ENCODE measurements at places on chromosomes 4 and X.

- ATAC-seq = no peak
These were observed 15.0 kb upstream of the RAI2 start for GRCh38 chrX:17876135-17876534.

DNA sequence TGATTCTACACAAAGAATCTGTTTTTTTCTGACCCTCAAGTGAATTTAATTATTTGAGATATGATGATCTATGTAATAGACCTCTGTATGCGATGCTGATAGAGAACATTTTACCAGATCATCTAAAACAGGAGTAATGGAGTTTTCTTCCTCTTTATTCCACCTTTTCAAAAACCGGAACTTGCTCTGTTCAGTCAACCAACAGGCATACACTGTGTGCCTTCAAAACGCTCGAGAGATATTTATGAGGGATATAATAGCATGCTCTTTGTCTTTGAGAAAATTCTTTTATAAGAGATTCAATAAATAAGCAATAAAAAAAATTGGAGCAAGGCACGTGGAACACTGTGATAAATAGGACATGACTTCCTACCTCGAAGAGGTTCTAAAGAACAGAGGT, 2.0 kb downstream of the NYX start:
- no peak for ATAC-seq

DNA sequence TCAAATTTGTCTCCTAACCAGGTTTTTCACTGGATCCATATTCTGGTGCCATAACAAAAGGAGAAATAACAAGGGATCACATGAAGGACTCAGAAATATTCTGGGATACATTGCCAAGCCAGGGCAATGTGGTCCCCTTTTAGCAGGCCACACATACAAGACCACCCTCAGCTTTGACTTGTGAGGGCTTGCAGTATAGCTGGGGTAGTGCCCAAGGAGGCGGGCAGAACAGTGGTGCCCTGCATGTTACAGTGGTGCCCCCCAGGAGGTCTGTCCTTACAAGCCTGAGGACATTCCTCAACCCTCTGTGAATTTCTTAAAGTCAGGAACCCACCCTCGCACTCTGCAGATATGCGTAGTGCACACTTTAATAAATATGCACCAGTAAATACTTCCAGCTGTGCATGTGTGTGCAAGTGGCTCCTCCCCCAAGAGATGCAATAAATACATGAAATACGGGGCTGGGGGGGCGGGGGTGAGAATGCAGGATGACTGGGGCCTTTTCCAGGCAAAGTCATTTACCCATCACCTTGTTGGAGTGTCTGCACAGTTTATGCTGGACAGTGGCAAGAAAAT, 34.4 kb upstream of the TBL1X start:
- no peak for ATAC-seq

DNA sequence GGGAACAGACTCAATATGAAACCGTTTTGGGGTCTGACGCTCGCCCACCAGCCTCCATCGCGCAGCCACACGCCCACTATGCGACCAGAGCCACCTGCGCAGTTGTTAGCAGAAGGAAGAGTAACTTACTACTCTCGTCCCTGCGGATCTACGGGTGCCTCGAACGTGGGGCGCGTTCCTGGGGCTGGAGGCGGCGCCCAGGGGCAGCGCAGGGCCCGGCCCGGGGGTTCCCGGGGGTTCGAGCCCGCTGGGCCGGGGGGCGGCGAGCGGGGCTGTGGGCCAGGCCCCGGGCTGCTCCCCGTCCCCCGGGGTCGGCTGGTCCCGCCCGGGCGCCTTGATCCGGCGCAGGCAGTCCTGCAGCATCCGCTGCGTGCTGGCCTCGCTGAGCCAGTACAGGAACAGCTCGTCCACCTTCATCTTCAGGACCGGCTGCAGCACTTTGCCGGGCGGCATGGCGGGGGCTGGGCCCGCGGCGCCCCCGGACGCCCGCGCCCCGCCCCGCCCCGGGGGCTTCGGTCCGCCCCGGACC, 404 bp downstream of the PPP2R3B start:
- peak; percentile 25 for ATAC-seq

DNA sequence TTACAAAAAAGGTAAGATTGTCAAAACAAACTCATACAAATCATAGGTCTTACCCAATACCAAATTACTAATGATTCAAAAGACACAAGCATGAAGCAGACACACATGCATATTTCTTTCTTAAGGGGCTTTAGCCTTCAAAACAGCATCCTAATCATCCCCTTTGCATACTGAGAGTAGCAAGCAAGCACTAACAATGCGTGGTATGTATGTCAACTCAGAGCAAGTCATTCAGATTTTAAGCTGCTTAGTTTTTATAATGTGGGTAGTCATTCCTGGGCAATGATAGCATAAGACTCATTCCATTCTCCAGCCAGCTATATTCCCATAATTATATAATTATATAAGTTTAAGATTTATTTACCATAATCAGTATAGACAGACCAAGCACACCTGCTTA, 219.6 kb downstream of the DKK2 start:
- no peak for ATAC-seq

DNA sequence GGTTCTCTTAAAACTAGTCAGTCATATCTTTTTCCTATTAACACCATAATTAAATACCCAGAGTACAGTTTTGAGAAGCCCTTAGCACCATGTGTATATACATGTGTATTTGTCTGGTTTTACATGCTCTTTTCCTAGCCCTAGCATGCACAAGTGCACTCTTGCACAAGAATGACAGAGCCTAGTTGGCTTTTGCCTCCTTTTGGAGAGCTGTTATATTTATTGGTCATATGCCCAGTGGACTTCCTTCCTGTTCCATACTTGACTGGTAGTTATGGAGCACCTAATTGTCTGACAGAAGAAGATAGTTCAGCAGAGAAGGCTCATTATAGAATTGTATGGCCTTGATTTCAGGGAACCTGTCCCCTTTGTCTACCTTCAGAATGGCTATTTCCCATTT, 155.6 kb downstream of the ARX start:
- no peak for ATAC-seq

DNA sequence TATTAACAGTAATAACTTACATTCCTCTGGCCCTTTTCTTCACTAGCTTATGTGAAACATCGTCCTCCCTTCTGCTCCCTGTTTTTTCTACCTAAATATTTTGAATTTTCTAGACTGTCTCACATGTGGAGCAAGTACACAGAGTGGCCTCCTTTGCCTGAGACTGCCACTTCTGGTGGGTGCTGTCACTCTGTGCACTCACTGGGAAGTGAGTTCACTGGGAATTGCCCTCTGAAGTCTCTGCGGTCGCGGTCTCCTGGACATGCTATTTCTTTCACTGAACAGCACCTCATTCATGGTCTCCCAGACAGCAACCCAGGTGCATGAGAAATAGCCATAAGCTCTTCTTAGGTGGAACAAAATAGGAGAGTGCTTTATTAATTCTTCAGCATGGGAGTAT, 1179.7 kb upstream of the ADGRL3 start:
- no peak for ATAC-seq

DNA sequence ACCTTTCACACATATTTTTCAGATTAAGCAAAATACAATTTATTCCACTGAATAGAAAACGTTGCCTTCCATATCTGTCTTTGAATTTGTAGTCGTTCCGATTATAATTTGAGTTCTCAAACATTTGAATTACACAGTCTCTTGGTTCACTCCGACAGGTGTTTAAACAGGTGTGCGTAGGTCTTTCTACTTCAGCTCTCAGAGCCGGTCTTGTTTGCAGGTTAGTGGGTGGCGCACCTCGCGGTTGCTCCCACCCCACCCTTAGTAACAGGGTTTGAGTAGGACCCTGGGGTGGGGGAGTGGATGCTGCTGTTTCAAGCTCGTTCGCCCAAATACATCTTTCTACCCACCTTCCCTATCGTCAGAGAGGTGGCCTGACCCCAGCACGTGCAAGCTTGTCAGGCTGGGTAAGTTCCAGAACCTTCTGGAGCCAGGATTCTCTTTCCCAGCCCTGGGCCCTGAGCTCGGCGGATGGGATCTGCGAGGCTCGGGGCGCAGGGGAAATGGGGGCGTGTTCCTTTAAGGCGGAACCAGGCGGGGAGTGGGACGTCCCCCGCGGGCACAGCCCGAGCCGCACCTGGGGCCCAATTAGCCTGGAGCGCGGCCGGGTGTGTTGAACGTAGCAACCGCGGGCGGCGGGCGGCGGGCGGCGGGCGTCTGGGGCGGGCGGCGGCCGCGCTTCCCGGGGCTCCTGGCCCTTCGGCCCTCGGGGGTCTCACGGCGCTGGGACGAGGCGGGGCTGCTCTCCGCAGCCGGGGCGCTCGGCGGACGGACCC, at the start of gene FAM149A:
FAM149A (plus strand) TSS at position 591 of the 776 bp plus-strand sequence.
- ATAC-seq = peak; percentile 83

DNA sequence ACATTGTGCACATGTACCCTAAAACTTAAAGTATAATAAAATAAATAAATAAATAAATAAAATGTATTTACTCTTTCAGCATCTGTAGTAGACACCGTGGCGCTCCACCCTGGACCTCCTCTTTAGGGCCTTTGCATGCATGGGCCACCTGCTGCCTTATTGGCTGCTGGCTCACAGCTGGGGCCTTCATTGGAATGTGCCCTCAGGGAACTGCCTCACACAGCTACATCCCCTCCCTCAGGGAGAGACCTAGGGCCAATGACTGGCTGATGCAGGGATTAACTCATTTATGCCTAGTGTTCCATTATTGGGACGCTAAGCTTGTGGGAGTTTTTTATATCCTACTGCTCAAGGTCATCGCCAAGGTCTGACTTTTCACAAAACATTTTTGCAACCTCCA, 302.9 kb upstream of the FTHL17 start:
- no peak for ATAC-seq

GRCh38 chrX:13272426-13272825, 47.4 kb downstream of the ATXN3L start:
- ATAC-seq = no peak

GRCh38 chr4:154073107-154073822, 284.4 kb upstream of the SFRP2 start:
- peak; percentile 72 for ATAC-seq

DNA sequence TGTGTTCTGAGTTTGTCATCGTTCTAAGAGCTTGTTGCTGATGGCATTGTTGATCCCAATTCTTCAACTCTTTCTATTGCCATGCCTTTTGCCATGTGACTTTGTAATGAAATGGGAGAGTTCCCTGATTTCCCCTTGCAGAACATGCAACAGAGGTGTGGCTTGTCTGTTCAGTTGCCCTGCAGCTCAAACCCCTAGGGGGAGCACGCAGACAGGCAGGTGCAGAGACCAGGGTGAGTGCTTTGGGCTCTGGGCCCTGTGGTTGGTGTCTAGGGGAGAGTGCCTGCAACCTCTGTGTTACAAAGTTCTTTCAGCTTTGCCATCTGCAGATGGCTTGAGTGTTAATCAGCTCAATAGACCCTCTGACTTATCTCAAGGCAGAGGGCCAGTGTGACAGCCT, 332.7 kb downstream of the MID1IP1 start:
- ATAC-seq = no peak

- no peak for ATAC-seq
These were observed 81.0 kb upstream of the ZDHHC15 start for GRCh38 chrX:75603833-75604232.

- no peak for ATAC-seq
These were observed 32.5 kb upstream of the TASL start for GRCh38 chrX:30610026-30610425.

DNA sequence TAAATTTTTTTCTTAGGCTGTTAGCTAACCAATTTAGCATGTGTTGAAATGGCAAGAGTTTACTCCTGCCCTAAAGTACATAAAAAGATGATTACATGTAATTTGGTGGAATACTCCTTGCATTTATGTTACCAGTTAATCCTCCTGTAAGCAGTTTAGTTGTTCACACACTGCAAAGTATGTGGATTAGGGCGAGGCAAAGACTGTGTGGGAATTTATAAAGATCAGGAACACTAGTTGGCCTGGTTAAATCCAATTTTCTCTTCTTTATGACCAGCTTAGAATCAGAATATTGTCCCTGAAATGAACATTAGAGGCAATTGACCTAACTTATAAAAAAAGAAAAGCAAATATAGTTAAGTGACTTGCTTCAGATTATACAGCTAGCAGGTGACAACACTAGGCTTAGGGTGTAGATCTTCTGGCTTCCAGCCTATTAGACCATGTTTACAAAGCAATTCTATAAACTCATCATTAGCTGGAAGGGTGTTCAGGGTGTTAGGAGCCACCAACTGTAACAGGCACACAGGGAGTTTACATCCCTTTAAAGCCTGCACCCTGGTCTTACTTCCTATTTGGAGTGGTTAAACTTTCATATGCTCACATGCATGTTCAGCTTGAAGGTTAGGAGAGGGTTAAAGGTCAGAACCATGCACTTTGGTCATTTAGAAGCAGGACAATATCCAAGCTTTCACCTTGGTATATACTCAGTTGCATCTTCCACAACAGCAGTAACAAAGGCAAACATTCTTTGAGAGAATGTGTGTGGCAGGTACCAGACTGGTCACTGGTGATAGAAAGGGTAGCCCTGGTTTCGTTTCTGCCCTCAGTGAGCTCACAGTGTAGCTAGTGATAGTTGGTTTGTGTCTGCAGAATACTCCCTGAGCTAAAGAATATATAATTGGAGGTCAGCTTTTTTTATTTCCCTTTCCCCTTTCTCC, 72.6 kb downstream of the GC start:
- no peak for ATAC-seq

DNA sequence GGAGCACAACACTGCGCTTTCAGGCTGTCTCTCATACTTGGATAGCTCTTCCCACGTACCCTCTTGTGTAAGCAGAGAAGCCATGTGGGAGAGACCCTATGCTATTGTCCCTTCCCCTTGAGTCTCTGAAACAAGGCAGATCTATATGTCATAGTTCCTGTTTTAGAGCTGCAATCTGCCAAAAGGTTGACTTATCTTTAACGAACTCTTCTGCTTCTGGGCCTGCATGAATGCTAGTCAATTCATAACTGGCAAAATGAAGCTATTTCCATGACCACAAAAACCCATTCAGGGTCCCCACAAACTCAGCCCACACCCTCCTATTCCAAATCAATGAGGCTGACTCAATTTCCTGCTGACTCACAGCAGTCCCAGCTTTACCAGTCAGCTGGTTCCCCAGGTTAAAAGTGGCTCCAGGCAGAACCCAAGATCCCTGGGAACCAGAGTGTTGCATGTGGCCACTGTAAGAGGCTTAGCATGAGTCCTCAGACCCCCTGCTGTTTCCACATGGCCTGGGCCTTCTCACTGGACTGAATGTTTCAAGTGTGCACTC, 25.3 kb upstream of the SOD3 start:
- ATAC-seq = no peak

- ATAC-seq = peak; percentile 20
These were observed 48.9 kb upstream of the AADAT start for GRCh38 chr4:170138580-170139194.

DNA sequence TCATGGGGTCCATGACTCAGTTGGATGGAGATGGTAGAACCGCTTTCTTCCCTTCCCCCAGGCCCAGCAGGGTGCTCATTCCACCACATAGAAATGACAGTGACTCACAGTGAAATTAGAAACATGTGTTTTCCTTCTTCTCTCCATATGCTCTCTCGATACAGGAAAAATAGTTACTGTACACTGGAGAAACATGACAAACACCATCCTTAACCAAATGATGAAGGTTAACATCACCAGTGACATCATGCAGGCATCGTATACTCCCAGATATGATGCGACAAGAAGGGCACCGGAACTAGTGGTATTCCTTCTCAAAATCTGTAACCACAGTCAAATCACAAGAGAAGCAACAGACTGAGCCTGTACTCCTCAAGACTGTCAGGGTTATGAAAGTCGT, 11.7 kb upstream of the RAB40A start:
- no peak for ATAC-seq
